Progenitor cell of endocrine pancreas (in vitro differentiated cells): ENCODE measurements at places on chromosomes 12 and 14. TPM values are rescaled to one million over a fixed set of nuclear protein-coding genes. Genes with fewer than 3 reads are reported as not detected.
A peak's percentile ranks its signal among the peaks of the same experiment; 100 is the strongest.

The VEZT gene
- 126 and 132 TPM in 2 replicates for total RNA-seq

The ACOT4 gene
- total RNA-seq: 1.3 and 1.5 TPM in 2 replicates

The ENDOU gene
- not detected in 2 replicates for total RNA-seq

The GPR162 gene
- total RNA-seq: 5.5 and 6.3 TPM in 2 replicates

The OR4K17 gene
- total RNA-seq: not detected in 2 replicates

The SGPP1 gene
- total RNA-seq: 6.4 and 6.5 TPM in 2 replicates

The TAS2R42 gene
- total RNA-seq: not detected in 2 replicates

The TBPL2 gene
- total RNA-seq: not detected in 2 replicates

- H3K27me3 ChIP-seq: peaks cover 10% of the 10 kb centered on the region
- no peak overlapping the region for H3K27ac ChIP-seq
- DNase-seq: peak; percentile 16
- no peaks in the 10 kb centered on the region for H3K36me3 ChIP-seq
These were observed 96.6 kb upstream of the SLC35F4 start for GRCh38 chr14:57962325-57963035.

GRCh38 chr12:126537961-126538530, 1472.8 kb downstream of the AACS start:
- H3K4me1 ChIP-seq: peaks cover 5% of the 10 kb centered on the region
- DNase-seq: no peak
- no peak overlapping the region for H3K27ac ChIP-seq
- no peaks in the 10 kb centered on the region for H3K36me3 ChIP-seq
- no peak overlapping the region for H3K4me3 ChIP-seq
- peaks cover 1% of the 10 kb centered on the region for H3K27me3 ChIP-seq

GRCh38 chr12:76470028-76470939, 89.3 kb downstream of the OSBPL8 start:
- DNase-seq: no peak
- no peaks in the 10 kb centered on the region for H3K4me1 ChIP-seq
- peaks cover 2% of the 10 kb centered on the region for H3K36me3 ChIP-seq
- no peaks in the 10 kb centered on the region for H3K27me3 ChIP-seq
- H3K4me3 ChIP-seq: no peak overlapping the region
- no peak overlapping the region for H3K27ac ChIP-seq

GRCh38 chr14:50829489-50830043, 1.4 kb downstream of the NIN start:
- no peak for DNase-seq
- H3K36me3 ChIP-seq: peaks cover 5% of the 10 kb centered on the region
- peaks cover 82% of the 10 kb centered on the region for H3K27me3 ChIP-seq
- peak overlapping the region; percentile 73 for H3K4me3 ChIP-seq
- peaks cover 23% of the 10 kb centered on the region for H3K4me1 ChIP-seq

DNA sequence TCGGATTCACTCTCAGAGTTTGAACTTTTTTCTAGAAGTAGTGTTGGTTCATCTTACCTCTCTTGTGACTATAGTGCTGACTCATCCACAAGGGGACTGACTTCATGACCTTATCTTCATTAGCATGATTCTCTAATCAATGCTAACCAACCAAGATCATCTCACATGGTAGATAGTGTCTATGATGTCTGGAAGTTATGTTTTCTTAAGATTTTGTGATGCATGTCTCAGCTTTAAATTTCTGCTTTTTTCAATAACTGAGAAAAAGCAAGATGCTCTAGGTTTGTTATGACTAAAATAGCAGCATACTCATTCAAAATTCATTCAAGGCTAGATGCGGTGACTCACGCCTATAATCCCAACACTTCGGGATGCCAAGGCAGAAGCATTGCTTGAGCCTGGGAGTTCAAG, 12.3 kb upstream of the SLC35E3 start:
- H3K36me3 ChIP-seq: peaks cover 14% of the 10 kb centered on the region
- DNase-seq: no peak
- H3K27me3 ChIP-seq: no peaks in the 10 kb centered on the region
- no peaks in the 10 kb centered on the region for H3K4me1 ChIP-seq
- H3K4me3 ChIP-seq: no peak overlapping the region
- no peak overlapping the region for H3K27ac ChIP-seq

- H3K27ac ChIP-seq: no peak overlapping the region
- DNase-seq: no peak
- no peaks in the 10 kb centered on the region for H3K36me3 ChIP-seq
- H3K4me3 ChIP-seq: no peak overlapping the region
These were observed 912.4 kb downstream of the VRK1 start for GRCh38 chr14:97709552-97709951.

GRCh38 chr14:61887628-61888027, 125.4 kb downstream of the SNAPC1 start:
- no peak overlapping the region for H3K27ac ChIP-seq
- H3K4me3 ChIP-seq: no peak overlapping the region
- H3K27me3 ChIP-seq: no peaks in the 10 kb centered on the region
- H3K4me1 ChIP-seq: peaks cover 15% of the 10 kb centered on the region
- DNase-seq: no peak
- H3K36me3 ChIP-seq: no peaks in the 10 kb centered on the region

- H3K27ac ChIP-seq: no peak overlapping the region
- H3K36me3 ChIP-seq: no peaks in the 10 kb centered on the region
- H3K4me3 ChIP-seq: no peak overlapping the region
- peaks cover 12% of the 10 kb centered on the region for H3K27me3 ChIP-seq
- H3K4me1 ChIP-seq: peaks cover 2% of the 10 kb centered on the region
These were observed 284.2 kb downstream of the TTC8 start for GRCh38 chr14:89108608-89109007.

DNA sequence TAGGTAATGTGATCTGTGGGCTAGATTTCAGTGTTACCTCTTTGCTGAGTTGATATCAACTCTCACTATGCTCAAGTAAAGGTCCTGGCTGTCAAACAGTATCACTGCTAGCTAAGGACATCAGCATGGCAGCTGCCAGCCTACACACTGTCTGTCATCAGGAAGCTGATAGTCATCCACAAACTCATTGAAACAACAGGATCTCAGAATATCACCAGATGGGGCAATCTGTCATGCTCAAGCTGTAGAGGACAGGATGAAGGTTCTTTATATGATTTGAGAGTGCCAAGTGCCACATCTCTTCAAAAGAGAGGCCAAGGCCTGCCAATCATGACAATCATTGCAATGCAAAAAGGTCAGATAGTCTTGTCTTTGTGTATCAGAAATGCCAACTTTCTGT, 811.5 kb upstream of the SEL1L start:
- no peaks in the 10 kb centered on the region for H3K36me3 ChIP-seq
- H3K4me3 ChIP-seq: no peak overlapping the region
- no peak overlapping the region for H3K27ac ChIP-seq
- no peaks in the 10 kb centered on the region for H3K4me1 ChIP-seq
- no peaks in the 10 kb centered on the region for H3K27me3 ChIP-seq
- no peak for DNase-seq

GRCh38 chr12:122942637-122943036, 23.6 kb downstream of the ABCB9 start:
- H3K27ac ChIP-seq: no peak overlapping the region
- H3K27me3 ChIP-seq: no peaks in the 10 kb centered on the region
- H3K36me3 ChIP-seq: no peaks in the 10 kb centered on the region
- no peaks in the 10 kb centered on the region for H3K4me1 ChIP-seq
- no peak overlapping the region for H3K4me3 ChIP-seq
- no peak for DNase-seq

- no peak for DNase-seq
- no peak overlapping the region for H3K4me3 ChIP-seq
- H3K36me3 ChIP-seq: peaks cover 5% of the 10 kb centered on the region
These were observed 106.3 kb downstream of the RIN3 start for GRCh38 chr14:92619671-92620456.

DNA sequence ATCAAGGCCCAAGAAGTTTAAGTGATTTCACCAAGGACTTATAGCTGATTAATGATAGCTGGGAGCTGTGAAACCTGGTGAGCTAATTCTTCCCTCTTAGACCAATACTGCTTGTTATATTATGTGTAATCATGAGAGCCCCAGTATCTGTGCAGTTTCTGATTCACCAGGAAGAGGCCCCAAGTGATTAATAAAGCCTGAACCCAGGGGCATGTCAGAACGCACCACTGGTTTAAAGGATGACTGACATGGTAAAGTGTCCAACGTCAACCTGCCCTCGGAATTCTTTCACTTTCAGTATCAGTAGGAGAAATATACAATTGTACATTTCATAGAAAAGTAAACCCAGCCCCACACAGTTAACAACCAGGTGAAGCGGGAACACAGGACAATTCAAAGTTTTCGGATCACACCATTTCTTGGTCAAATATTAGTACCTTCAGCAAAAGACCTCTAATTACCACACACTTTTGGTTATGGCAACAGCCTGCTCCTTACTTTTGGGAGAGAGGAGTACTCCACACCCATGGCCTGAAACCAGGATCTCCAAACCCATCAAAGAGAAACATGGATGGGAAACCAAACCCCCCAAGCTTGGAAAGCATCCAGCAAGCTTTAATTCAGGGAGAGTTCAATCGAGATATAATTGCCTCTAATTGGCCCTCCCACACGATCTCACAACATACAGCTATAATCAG, 28.5 kb downstream of the TMCC3 start:
- H3K27me3 ChIP-seq: no peaks in the 10 kb centered on the region
- peaks cover 8% of the 10 kb centered on the region for H3K36me3 ChIP-seq
- peak overlapping the region; percentile 40 for H3K4me3 ChIP-seq
- peaks cover 36% of the 10 kb centered on the region for H3K4me1 ChIP-seq

DNA sequence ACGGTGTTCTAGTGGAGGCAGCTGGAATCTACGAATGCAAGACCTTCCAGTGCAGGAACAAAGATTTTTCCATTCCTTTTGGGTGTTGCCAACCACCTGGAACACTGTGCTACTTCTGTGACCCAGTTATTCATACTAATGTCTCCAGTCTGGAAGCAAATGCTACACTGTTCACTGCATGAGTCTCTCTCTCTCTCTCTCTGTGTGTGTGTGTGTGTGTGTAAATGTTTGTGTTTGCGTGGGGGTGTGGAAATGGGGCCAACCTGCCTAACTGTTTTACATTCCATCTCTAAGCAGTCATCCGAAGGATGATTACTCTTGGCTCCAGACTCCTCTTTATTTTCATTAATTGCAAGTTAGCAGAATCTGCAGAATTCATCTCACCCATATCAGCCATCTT, 29.9 kb upstream of the YBX3 start:
- no peak overlapping the region for H3K27ac ChIP-seq
- no peaks in the 10 kb centered on the region for H3K27me3 ChIP-seq
- peaks cover 8% of the 10 kb centered on the region for H3K4me1 ChIP-seq
- H3K4me3 ChIP-seq: no peak overlapping the region

- H3K27ac ChIP-seq: no peak overlapping the region
- H3K27me3 ChIP-seq: peaks cover 31% of the 10 kb centered on the region
- no peaks in the 10 kb centered on the region for H3K36me3 ChIP-seq
- no peak for DNase-seq
- peaks cover 14% of the 10 kb centered on the region for H3K4me1 ChIP-seq
- H3K4me3 ChIP-seq: no peak overlapping the region
These were observed 12.2 kb downstream of the FBXL14 start for GRCh38 chr12:1581973-1582708.
